NCI-H1436 treated with DMSO at 0.1 percent for 48 hours (cell line): ENCODE measurements at places on chromosomes 4 and X.

- DNase-seq = no peak
Observed at GRCh38 chr4:66351761-66352160, 681.5 kb upstream of the EPHA5 start.

DNA sequence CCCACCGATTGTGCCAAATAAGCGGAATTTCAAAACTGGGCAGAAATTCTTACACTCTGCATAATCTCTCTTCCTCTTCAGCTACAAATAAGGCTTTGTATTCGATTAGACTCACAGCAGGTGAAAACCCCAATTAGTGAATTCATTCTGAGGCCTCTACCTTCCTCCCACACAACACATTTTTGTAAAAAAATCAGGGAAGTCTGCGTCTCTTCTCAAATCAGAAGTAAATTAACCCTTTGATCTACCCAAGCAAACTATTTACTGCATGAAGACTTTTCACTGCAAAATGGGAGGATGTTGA lies 200.6 kb upstream of the FTHL17 start:
- DNase-seq = no peak

DNA sequence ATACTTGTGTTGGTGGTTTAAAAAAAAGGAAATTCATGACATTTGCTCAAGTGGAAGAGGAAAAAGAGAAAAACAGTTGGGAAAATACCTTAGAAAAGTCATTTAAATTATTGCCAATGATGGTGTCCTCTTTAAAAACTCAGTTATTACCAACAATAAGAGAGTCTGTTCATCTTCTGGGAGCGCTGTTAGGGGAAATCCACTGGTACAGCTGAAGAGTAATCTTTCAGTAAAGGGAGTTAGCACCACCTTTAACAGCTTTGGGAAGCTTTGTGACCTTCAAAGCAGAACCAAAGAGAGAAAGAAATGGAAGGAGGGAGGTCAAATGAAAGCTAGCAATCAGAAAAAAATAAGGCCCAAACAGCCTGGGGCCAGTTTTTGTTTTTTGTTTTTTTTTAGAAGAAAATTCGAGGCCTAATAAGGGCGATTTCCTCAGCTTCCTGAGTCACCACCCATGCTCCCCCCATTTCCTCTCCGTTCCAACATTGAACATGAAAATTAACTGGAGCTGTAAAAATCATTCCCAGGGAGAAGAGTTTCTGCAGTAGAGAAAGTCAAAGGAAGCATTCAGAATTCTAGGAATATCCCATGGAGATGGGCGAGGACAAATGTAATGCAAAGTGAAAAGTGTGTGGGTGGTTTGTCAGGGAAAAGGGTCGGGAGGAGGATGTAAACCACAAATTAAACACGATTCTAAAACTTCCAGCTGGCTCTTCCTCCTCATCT lies 115.1 kb downstream of the SH3KBP1 start:
- no peak for DNase-seq

DNA sequence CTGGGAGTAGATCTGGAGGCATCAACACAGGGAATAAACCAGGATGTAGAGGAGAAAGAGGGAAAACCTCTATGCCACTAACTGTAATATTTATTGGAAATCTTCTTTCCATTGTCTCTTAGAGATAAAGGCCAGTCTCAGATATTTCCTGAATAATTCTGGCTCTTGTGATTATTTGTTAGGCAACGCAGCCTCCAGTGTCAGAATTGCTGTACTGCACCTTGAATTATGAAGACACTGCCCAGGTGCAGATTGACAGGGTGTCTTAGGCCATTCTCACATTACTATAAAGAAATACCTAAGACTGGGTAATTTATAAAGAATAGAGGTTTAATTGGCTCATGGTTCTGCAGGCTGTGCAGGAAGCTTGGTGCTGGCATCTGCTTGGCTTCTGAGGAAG lies 100.7 kb upstream of the ZDHHC15 start:
- DNase-seq = no peak

- DNase-seq = no peak
Observed at GRCh38 chrX:11137543-11138139, 26.5 kb downstream of the HCCS start.

GRCh38 chr4:158496030-158496741 lies 25.5 kb upstream of the RXFP1 start:
- DNase-seq = no peak

GRCh38 chrX:40100141-40100536 lies 2.4 kb upstream of the BCOR start:
- no peak for DNase-seq

- DNase-seq = no peak
Observed at GRCh38 chr4:109440948-109441347, 7.3 kb downstream of the SEC24B start.

GRCh38 chr4:155496294-155496626 lies 119.5 kb upstream of the MAP9 start:
- no peak for DNase-seq

DNA sequence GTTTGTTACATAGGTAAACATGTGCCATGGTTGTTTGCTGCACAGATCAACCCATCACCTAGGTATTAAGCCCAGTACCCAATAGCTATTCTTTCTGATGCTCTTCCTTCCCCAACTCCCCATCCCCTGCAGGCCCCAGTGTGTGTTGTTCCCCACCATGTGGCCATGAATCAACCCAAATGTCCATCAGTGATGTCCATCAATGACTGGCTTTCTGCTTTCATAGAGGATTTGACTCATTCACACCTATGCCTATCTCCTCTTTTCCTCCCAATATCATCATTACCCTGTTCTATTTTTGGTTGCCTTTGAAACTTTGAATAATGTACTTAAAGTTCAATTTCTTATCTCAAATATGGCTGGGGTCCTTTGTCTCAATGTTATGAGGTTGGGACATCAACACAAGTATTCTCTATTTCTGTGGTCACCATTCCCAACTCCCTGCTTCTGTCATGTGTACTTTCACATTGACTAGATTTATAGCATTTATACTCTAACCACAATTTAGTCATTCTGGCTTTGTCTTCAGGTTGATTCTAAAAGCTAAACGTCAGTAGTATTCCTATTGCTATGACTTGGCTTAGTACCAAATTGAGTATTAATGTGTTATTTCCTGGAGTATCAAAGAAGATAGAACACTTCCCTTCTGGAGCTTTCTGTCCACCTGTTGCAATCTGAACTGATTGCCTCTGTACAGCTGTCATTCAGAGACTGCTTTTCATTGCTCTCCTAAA lies 107.2 kb downstream of the TAB3 start:
- no peak for DNase-seq

- no peak for DNase-seq
Observed at GRCh38 chr4:663438-664428, 10.3 kb downstream of the ATP5ME start.
